ENCODE measurements at places on chromosomes 11 and 22.
A peak's percentile ranks its signal among the peaks of the same experiment; 100 is the strongest.

DNA sequence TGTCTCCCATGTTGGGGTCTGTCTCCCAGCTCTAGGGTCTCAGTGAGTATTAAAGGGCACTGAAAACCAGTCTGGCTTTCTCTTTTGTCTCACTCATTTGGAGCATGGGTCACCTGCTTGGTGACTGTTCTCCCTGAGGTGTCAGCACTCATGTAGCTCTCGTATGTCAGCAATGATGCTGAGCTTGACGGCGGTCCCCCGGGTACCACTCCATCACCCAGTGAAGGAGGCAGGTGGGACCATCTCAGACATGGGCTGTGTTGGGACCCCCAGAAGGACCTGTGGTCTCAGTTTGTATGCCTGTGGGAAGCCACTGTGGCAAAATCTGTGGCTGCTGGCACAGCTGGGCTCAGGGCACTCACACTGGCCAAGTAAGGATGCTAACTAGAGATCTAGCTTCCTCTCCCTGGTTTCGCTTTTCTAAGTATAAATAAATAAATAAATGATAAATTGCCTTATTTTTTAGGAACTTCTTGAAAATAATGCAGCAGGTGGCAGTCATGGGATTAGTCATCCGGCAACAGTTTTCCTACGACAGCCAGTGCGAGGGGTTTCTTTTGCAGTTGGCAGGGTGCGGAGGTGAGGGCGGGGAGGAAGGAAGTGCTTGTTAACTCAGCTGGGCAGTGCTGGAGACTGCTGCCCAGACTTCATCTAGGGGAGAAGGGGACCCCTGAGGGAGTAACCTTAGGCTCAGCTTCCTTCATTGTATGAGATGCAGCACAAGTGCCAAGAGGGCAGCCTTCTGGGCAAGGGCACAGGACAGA lies 48.8 kb downstream of the OSBP2 start:
- H3K4me1 ChIP-seq = peaks cover 87% of the 10 kb centered on the region
- peak overlapping the region; percentile 91 for H3K4me3 ChIP-seq
- DNase-seq = peak; percentile 51
- H3K36me3 ChIP-seq = peaks cover 3% of the 10 kb centered on the region
- H3K27me3 ChIP-seq = peaks cover 9% of the 10 kb centered on the region
- peak overlapping the region; percentile 98 for H3K27ac ChIP-seq

DNA sequence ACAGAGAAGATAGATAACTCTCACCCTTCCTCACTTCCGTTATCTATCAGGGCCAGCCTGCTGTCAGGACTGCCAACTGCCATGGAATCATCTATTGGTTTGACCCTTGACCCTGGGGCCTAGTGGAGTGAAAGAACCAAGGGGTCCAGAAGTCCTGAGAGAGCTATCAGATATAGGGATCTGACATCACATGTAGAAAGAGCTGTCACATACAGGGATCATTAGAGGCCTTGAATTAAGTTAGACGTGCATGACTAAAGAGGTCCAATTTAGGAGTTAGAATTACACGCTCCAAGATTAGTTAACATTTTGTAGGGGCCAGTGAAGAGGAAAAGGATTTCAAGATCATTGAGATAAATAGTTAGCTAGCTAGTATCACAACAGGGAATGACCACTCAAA lies at the start of gene TMEM225:
Gene TMEM225, minus strand, starts transcription at position 101 of the 400 bp plus-strand sequence. CDS start 245 bp downstream, outside the sequence.
- H3K4me1 ChIP-seq = no peaks in the 10 kb centered on the region
- peaks cover 6% of the 10 kb centered on the region for H3K27me3 ChIP-seq
- DNase-seq = no peak
- H3K36me3 ChIP-seq = no peaks in the 10 kb centered on the region
- no peak within 1 kb of the TSS for H3K4me3 ChIP-seq

DNA sequence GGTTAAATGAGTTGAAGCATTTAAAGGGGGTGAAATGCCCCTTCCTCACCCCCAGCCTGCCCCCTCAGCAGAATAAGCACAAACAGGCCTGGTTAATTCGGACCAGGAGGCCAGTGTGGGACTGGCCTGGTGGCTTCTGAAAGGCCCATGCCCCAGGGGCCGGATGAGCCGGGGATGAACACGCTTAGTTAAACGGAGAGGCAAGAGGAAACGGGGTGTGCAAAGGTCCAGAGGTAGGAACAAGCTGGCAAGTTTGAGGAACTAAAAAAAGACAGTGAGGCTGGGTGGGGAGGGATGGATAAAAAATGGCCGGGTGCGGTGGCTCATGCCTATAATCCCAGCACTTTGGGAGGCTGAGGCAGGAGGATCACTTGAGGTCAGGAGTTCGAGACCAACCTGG lies 11.5 kb downstream of the SCUBE1 start:
- H3K27me3 ChIP-seq = no peaks in the 10 kb centered on the region
- H3K4me3 ChIP-seq = no peak overlapping the region
- H3K27ac ChIP-seq = no peak overlapping the region
- no peaks in the 10 kb centered on the region for H3K4me1 ChIP-seq

DNA sequence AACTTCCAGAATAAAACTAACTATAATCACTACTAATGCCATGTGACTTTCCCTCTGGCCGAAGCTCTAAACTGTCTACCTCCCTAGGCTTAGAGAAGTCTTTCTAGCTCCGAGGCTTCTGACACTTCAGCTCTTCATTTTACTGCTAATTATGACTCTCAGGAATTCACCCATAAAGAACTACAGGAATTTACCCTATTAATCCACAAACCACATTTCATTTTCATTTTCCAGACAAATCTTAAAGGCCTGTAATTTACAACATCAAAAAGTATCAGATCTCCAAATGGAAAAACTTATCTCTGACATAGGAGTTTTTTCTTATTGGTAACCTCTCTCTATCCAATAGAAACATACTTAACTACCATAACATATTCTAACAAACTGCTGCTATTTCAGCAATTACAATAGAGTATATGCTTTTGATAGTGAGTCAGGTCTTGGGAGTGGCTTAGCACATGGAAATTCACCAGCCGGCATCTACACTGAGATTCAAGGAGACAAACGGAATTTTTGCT lies 33.4 kb downstream of the MRTFA start:
- DNase-seq = no peak
- peak overlapping the region; percentile 21 for H3K4me3 ChIP-seq
- no peaks in the 10 kb centered on the region for H3K27me3 ChIP-seq
- peaks cover 2% of the 10 kb centered on the region for H3K36me3 ChIP-seq
- H3K27ac ChIP-seq = peak overlapping the region; percentile 26
- peaks cover 43% of the 10 kb centered on the region for H3K4me1 ChIP-seq

- H3K4me3 ChIP-seq = no peak overlapping the region
- no peak for DNase-seq
- no peaks in the 10 kb centered on the region for H3K36me3 ChIP-seq
- H3K4me1 ChIP-seq = no peaks in the 10 kb centered on the region
Measured at GRCh38 chr11:69272831-69273485, 21.0 kb upstream of the MYEOV start.

GRCh38 chr11:62922653-62923431 lies 1.7 kb upstream of the CHRM1 start:
- peak; percentile 69 for DNase-seq
- no peak overlapping the region for H3K27ac ChIP-seq
- peaks cover 38% of the 10 kb centered on the region for H3K4me1 ChIP-seq
- peaks cover 69% of the 10 kb centered on the region for H3K27me3 ChIP-seq
- peak overlapping the region; percentile 81 for H3K4me3 ChIP-seq
- H3K36me3 ChIP-seq = no peaks in the 10 kb centered on the region

DNA sequence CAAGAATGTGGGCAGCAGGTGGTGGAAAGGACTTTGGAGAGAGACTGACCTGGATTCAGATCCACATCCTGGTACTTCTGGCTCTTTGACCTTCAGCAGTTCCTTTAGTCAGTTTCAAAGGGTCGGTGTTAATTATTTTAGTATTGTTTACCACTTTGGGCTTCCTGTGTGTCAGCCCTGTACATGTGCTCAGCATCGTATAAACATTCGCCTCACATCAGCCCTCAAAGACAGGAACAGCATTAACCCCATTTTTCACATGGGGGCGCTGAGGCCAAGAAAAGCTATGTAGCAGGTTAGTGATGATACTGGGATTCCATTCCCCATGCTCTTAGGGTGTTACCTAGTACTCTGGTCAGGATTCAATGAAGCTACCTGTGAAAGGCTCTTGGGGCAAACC lies 72.1 kb upstream of the YWHAH start:
- H3K4me3 ChIP-seq = no peak overlapping the region
- no peaks in the 10 kb centered on the region for H3K27me3 ChIP-seq
- peaks cover 13% of the 10 kb centered on the region for H3K4me1 ChIP-seq
- H3K36me3 ChIP-seq = peaks cover 7% of the 10 kb centered on the region
- no peak for DNase-seq

GRCh38 chr22:23182309-23183060 lies 2.2 kb downstream of the BCR start:
- peaks cover 76% of the 10 kb centered on the region for H3K4me1 ChIP-seq
- peaks cover 8% of the 10 kb centered on the region for H3K36me3 ChIP-seq
- peak overlapping the region; percentile 86 for H3K27ac ChIP-seq
- H3K27me3 ChIP-seq = no peaks in the 10 kb centered on the region

- H3K36me3 ChIP-seq = no peaks in the 10 kb centered on the region
- DNase-seq = no peak
- no peak overlapping the region for H3K27ac ChIP-seq
- no peaks in the 10 kb centered on the region for H3K27me3 ChIP-seq
Measured at GRCh38 chr11:30431127-30431814, 108.4 kb downstream of the ARL14EP start.

Data from activated T-cell treated with anti-CD3 and anti-CD28 coated beads, Interleukin-2, amount 50 U/mL, for 72 hours (primary cell).